ENCODE measurements at places on chromosomes 6 and 20.

DNA sequence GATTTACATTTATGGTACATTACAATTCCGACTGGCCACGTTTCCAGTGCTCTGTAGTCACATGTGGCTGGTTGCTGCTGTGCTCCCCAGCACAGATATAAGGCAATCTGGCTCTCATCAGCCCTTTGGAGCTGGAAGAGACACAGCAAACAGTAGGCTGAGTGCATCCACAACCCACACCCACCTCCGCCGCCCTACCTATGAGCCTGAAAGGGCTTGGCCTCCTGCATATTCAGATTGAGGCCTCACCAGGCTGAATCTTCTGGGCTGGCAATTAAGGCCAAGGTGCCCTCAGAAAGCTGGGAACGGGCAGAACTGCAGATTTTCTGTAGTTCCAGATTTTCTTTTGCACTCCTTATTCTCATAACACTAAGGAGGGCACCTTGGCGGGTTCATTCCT lies 2.7 kb upstream of the SNHG17 start:
- no peak for DNase-seq

GRCh38 chr20:49286689-49287551 lies 9.1 kb upstream of the ZNFX1 start:
- DNase-seq = no peak

GRCh38 chr20:57749131-57749690 lies 39.4 kb upstream of the PMEPA1 start:
- DNase-seq = no peak

GRCh38 chr6:159540883-159541282 lies 152.2 kb downstream of the SOD2 start:
- DNase-seq = no peak

DNA sequence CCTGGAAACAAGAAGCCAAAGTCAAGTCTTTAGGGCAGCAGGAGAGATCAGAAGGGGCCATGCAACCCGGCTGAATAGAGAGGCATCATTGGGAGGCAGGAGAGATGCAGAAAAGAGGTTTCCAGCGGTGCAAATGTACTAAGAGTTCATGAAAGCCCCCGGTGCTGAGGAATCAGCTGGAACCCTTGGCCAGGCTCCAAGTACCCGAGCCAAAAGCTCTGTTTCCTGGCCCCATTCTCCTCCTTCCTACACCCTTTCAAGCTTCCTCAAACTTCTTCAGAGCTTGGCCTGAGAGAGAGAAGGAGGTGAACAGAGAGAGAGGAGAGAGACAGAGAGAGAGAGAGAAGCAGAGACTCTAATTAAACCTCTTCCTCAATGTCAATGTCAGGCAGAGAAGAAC lies 433.5 kb downstream of the PRKN start:
- no peak for DNase-seq

- no peak for DNase-seq
Measured at GRCh38 chr20:49831022-49831769, 18.6 kb downstream of the SLC9A8 start.

- DNase-seq = no peak
Measured at GRCh38 chr6:154230393-154230792, 126.2 kb downstream of the IPCEF1 start.

DNA sequence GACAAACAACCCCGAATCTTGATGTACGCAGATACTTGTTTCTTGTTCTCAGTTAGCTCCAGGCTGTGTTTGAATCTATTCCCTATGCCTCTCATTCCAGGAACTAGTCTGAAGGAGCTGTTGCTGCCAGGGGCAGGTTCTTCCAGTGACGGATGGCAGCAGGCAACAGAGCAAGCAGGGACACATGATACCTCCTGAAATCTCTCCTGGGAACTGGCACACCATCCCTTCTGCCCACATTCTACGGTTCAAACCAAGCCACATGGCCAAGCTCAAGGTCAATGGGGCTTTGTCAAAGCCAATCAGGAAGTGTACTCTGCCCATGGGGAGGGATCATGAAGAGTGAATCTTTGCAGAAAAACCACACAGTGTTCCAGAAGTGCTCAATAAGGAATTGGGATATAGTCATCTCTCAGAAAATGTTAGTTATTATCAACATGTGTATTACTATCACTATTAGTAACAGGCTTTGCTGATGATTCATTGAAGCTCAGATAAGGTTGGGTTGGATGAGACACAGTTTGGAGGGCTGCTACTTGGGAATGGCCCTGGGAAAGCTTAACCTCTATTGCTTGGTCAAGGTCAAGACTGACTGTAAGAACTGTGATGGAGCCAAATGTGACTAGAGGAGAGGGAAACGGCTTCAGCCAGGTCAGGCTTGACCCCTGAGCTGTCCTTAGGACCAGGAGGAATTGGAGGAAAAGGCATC lies 454.9 kb downstream of the PTPRT start:
- DNase-seq = no peak

GRCh38 chr6:93515736-93516135 lies 96.4 kb upstream of the EPHA7 start:
- DNase-seq = no peak

GRCh38 chr6:52724042-52724405 lies 39.3 kb downstream of the GSTA2 start:
- no peak for DNase-seq

DNA sequence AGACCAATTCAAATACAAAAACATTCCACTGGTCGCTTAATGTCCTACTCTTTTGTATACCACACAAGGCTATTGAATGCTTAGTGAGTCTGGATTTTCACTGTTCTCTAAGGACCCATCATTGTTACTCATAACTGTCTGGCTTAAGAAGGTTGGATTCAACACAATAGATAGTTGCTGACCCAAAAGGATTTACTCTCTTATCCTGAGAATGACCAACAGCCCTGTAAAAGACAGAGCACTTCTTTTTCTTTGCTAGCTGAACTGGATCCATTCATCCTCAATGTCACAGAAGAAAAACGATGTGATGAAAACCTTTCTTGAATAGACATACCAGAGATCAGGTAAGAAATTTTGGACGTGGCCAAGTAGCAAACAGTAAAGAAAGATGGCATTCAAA lies 645.6 kb downstream of the KHDRBS2 start:
- DNase-seq = no peak

DNA sequence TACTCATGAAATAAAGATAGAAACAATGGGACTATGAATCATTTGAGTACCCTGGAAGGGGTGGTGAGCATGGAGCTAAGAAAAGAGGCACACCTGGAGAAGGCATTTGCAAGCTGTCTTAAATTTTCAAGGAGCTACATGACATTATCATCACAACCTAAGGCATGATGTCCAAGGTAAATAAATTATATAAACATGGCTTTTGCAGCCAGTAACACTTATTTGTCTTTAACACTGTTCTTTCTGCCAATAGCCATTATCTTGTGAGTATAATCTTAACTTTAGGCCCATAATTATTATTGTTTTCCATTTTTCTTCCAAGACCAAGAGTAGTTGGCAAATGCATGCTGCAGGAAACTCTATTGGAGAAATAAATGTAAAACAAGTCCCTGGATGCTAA lies 63.7 kb downstream of the ALDH5A1 start:
- DNase-seq = no peak

DNA sequence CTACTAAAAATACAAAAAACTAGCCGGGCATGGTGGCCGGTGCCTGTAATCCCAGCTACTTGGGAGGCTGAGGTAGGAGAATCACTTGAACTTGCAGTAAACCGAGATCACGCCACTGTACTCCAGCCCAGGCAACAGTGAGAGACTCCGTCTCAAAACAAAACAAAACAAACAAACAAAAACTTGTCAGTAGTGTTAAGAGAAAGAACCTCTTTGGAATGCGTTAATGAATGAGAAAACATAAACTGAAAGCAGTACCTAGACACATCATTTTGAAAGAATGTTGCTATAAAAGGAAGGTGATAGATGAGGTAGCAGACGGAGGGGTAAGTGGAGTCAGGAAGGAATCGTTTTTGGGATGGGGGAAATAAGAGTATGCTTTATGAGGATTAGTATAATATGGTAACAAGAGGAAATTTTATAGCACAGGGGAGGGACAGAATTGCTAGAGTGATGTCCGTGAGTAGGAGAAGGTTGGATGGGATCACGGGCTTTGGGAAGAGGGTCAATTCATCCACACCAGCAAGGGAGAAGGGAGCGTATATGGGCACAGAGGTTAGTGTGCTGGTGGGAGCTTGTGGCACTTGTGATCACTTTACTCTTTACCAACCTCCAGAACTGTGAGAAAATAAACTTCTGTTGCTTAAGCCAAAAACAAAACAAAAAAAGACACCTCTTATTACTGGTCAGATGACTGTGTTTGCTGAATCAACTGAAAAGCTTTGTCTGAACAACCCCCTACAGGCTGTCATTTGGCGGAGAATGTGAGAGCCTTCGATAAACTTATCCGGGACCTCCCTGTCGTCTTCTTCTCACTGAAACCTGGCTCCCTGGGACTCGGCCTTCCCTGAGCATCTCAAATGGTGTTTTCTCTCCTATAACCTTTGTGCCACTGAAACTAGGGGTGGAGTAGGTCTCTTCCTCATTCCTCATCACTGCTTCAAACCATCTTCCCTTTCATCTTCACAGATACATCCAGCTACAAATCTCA lies 48.9 kb upstream of the TFAP2A start:
- no peak for DNase-seq

DNA sequence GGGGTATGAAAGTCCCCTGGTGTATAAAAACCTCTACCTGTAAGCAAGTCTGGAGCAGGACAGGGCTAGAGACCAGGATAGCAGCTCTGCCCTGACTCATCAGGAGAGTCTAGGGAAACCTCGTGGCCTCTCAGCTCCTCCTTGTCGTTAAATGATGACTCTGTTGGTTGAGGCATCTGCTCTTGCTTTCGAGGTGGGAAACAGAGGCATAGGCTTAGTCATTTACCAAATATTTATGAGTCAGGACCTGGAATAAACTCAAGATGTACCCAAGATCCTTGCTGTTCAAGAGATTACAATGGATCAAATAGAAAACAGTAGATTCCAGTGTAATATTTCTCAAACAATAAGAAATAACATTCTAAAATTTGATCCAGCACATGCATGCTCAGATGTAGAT lies 5.5 kb downstream of the MANBAL start:
- DNase-seq = no peak

DNA sequence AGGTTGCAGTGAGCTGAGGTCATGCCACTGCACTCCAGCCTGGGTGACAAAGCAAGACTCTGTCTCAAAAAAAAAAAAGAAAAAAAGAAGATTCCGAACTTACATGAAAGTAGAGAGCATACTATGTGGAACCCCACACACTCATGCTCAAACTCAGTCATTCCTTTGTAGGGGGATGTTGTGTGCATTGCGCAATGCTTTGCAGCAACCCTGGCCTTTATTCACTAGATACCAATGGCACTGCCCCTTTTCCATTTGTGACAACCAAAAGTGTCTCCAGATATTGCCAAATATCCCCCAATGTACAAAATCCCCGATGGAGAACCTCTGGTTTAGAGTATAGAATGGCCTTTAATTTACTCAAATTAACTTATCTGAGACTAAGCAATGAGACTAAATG lies 158.6 kb downstream of the GJA1 start:
- DNase-seq = no peak

DNA sequence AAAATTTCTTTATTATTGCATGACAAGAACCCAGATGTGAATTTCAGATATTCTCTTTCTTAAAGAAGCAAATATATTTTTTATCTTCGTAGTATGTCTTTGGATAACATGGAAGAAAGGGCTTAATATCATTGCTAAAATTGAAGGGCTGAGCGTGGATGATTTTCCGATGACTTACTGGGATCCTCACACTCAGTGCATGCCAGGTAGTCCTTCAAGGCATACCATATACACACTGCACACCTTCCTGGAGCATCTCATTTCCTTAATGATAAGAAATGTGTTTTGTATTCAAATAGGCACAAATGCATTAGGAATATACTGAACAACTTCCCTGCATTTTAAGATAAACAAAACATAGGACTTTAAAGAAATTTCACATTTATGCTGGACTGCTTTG lies 193.9 kb upstream of the MAP3K7 start:
- no peak for DNase-seq

GRCh38 chr20:1718604-1719384 lies 61.2 kb upstream of the SIRPG start:
- DNase-seq = no peak

GRCh38 chr20:25145131-25145530 lies 50.4 kb upstream of the ENTPD6 start:
- no peak for DNase-seq

GRCh38 chr6:109672175-109672574 lies 18.8 kb downstream of the AK9 start:
- DNase-seq = no peak

- DNase-seq = no peak
Measured at GRCh38 chr6:139452148-139452876, 77.9 kb upstream of the CITED2 start.

GRCh38 chr6:3518356-3519190 lies 61.7 kb upstream of the SLC22A23 start:
- no peak for DNase-seq

- DNase-seq = no peak
Measured at GRCh38 chr6:21158149-21158548, 435.4 kb upstream of the SOX4 start.

GRCh38 chr20:43934833-43935232 lies 20.2 kb downstream of the TOX2 start:
- DNase-seq = no peak

GRCh38 chr6:16698162-16698533 lies 63.1 kb downstream of the ATXN1 start:
- DNase-seq = no peak

DNA sequence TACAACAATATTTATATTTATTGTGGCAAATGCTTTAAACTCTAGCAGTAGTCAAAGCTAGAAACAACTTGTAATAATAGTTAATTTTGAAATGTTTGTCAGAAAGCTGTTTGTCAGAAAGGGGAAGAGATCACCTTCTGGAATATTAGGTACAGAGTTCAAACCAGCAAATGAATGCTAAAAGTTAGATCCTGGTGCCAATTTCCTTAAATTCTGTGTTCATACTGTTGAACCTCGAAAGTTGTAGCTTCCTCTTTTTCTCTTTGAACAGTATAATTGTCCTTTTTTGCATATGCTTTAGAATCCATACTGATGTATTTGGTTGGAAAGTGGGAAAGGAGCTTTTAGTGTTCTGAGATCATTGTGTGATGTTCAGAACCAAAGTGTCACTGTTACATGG lies 22.4 kb downstream of the ITCH start:
- no peak for DNase-seq

DNA sequence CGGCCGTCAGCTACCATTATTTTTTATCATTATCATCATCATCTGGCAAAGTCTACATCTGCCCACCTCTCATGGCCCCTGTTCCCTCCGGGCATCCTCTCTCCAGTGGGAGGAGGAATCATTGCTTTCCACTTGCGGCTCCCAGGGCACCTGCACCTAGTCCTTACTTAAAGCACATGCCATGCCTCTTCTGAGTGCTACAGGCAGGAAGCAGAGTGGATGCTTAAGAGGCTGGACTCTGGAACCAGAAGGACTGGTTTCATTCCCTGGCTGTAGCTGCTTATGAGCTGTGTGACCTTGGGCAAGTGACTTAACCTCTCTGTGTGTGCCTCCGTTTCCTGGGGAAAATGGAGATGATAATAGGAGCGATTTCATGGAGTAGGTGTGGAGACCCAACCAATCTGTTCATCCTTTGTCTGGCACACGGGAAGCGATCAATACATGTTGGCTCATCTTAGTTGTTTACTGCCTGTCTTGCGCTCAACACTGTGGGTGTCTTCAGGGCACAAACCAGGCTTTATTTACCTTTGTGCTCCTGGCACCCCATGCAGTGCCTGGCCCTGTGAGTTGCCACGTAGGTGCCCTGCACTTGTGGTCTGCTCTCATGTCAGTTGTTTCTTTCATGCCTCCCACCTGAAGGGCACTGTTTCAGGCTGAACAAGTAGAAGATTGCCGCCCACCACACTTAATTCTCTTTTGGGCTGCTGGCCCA lies 317.0 kb upstream of the SULF2 start:
- DNase-seq = no peak

GRCh38 chr6:107968081-107968480 lies 10.1 kb upstream of the SEC63 start:
- no peak for DNase-seq

- DNase-seq = no peak
Measured at GRCh38 chr20:10619427-10619826, 54.4 kb downstream of the JAG1 start.
